ENCODE measurements at places on chromosomes 3 and 15.

DNA sequence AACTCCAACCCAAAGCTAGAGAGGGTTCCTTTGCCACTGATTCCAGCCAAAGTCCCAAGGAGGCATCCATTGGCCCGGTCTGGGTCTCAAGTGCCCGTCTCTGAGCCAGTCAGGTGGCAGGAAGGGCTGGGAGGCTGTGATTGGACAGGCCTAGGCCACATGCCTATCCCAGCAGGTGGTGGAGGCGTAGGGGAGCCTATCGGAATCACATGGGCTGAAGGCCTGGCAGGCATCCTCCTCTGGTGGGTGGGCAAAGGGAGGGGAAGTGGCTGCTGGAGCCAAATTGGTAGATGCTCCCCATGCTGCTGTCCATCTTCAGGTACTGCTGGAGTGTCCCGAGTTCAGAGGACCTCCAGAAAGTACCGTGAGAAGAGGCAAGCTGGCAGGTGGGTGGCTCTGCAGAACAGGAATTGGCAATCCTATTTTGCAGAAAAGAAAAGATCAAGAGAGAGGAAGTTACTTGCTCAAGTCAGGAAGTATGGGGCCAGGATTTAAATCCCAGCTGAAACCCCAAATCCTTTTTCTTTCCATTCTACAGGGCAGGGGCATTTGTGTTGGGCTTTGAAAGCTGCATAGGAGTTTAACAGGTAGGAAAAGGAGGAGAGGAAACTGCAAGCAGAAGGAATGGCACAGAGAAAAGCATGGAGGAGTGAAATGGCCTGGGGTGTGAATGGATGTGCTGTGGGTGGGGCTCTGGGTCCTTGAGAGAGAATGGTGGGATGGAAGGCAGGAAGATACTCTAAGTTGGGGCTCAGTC, 3.7 kb downstream of the CHST13 start:
- H3K27ac ChIP-seq = no peak overlapping the region
- H3K4me1 ChIP-seq = no peaks in the 10 kb centered on the region
- no peak overlapping the region for H3K4me3 ChIP-seq
- H3K27me3 ChIP-seq = no peaks in the 10 kb centered on the region

DNA sequence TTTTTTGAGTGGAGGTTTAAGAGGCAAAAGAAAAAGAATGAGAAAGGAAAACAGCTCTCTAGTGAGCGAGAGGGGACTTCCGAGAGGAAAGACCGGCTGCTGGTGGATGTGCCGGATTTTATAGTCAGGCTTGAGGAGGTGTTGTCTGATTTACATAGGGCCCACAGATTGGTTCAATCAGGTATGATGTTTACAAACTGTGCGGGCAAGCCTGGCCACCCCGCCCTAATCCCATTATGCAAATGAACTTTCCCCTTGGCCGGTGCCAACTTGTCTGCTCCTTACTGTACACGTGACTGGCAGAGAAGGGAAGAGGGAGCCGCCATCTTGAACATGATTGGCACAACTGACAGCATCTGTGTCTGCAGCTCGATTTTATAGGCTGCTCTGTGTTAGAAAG, 44.7 kb downstream of the FAM43A start:
- H3K27ac ChIP-seq = no peak overlapping the region
- H3K36me3 ChIP-seq = no peaks in the 10 kb centered on the region
- no peaks in the 10 kb centered on the region for H3K4me1 ChIP-seq
- H3K4me3 ChIP-seq = no peak overlapping the region

DNA sequence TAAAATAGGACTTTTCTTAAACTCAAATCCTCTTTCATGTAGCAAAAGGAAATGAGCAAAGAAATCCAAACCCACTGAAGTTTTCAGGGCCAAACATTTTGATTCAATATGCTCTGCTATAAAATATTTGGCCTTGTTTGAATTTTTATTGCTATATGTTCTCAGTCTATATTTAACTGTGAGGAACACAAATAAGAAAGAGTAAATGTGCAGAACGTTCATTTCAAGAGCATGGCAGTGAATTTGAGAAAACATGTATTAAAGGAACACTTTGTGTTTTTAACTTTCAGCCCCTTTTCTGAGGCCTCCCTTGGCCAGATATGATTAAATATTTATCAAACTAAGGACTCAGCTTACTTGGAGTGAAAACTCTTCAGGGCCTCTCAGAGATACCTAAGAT, 124.7 kb upstream of the CCNL1 start:
- H3K36me3 ChIP-seq = no peaks in the 10 kb centered on the region
- H3K4me3 ChIP-seq = no peak overlapping the region
- no peaks in the 10 kb centered on the region for H3K4me1 ChIP-seq

DNA sequence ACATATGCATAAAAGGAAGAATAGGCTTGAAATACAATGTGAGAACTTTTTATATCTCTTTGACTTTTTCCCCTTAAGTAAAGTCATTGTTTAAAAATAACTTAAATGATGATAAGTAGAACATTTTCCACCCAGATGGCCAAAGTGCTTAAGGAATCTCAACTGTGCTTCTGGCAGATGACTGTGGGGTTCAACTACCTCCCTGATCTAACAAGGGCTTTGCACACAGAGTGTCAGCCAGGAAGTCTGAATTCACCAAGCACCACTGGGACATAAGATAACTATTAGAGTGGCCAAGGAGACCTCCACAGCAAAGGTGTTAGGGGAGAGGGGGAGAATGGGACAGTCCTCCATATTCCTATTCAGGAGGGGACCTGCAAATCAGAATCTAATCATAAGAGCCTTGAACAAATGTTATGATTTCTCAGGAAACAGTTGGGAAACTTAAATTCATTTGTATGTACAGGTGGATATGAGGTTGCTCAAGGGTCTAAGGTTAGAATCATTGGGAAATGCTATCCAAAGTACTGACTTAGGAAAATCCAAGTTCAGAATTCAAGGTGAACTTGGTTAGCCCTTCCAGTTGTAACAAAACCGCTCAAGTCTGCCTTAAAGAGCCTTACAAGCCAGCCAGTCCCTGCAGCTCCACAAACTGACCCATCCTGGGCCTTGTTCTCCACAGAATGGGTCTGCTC, at the start of gene FETUB:
Gene FETUB, plus strand, starts transcription at position 622 of the 695 bp plus-strand sequence. Its CDS starts 62 bp downstream, at position 684.
- no peaks in the 10 kb centered on the region for H3K27me3 ChIP-seq
- no peak within 1 kb of the TSS for H3K27ac ChIP-seq
- no peaks in the 10 kb centered on the region for H3K4me1 ChIP-seq
- DNase-seq = no peak
- H3K4me3 ChIP-seq = no peak within 1 kb of the TSS

DNA sequence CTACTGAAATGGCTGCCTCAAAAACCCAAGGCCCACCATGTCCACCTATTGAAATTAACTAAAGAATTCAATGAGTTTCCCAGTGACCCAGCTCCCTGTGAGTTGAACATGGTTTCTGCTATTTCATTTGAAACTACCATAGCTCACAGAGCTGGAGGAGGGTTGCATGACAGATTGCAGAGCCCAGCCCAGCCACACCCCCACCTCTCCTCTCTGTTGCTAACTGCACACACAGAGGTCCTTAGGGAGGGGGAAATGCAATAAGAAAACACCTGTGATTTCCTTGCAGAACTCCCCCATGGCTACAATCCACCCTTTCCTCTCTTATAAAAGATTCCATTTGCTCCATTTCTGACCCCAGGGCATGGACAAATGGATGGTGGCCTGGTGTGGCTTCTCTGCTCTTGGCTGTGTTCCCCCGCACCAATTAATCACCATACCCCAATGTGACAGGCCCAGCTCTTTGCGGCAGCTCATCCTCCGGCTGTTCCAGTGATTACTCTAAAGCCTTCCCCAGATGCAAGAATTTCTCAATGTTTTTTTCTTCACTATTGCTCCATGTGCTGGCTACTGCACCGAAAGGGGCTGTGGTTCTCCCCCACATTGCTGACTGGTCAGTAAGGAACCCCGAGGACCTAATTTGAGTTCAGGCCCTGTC, 208.4 kb upstream of the KBTBD8 start:
- no peak overlapping the region for H3K27ac ChIP-seq
- H3K4me1 ChIP-seq = no peaks in the 10 kb centered on the region
- DNase-seq = no peak
- no peaks in the 10 kb centered on the region for H3K27me3 ChIP-seq

DNA sequence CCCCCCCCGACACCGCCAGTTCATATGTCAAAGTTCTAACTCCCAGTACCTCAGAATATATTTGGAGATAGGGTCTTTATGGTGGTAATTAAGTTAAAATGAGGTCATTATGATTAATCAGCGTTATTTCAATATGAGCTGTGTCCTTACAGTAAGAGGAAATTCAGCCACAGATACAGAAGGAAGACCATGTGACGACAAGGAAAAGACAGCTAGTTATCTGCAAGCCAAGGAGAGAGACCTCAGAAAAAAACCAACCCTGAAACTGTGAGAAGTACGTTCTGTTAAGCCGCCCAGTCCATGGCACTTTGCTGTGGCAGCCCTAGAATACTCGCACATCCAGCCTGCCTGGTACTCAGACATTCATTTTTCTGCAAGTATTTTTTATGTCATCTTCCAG, 62.3 kb upstream of the ARL8B start:
- no peaks in the 10 kb centered on the region for H3K27me3 ChIP-seq
- DNase-seq = no peak

DNA sequence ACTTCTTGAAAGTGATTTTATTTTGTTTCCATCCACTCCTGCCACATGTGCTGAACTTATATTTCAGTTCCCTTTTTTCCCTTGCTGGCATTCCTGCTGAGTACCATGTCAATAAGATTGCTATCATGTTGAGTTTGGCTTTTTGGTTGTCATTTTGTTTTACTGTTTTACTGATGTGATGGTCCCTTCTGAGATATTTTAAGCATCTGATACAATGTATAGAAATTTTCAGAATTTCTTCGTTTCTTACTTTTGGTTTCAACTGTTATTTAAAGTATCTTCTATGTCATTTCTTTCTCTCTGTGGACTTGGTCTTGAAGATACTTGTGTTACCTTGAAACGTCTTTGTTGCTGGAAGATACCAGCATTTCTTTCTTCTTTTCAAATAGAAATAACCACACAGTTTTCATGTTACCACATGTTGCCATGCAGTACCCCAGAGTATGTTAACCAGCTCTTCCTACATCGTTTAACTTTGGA, 14.1 kb downstream of the SIDT1 start:
- H3K36me3 ChIP-seq = no peaks in the 10 kb centered on the region
- H3K4me3 ChIP-seq = no peak overlapping the region
- no peak for DNase-seq
- H3K27ac ChIP-seq = no peak overlapping the region

GRCh38 chr3:76495216-76495615, 544.7 kb upstream of the ROBO2 start:
- no peaks in the 10 kb centered on the region for H3K27me3 ChIP-seq
- no peaks in the 10 kb centered on the region for H3K36me3 ChIP-seq
- H3K4me3 ChIP-seq = no peak overlapping the region
- DNase-seq = no peak
- H3K4me1 ChIP-seq = no peaks in the 10 kb centered on the region

DNA sequence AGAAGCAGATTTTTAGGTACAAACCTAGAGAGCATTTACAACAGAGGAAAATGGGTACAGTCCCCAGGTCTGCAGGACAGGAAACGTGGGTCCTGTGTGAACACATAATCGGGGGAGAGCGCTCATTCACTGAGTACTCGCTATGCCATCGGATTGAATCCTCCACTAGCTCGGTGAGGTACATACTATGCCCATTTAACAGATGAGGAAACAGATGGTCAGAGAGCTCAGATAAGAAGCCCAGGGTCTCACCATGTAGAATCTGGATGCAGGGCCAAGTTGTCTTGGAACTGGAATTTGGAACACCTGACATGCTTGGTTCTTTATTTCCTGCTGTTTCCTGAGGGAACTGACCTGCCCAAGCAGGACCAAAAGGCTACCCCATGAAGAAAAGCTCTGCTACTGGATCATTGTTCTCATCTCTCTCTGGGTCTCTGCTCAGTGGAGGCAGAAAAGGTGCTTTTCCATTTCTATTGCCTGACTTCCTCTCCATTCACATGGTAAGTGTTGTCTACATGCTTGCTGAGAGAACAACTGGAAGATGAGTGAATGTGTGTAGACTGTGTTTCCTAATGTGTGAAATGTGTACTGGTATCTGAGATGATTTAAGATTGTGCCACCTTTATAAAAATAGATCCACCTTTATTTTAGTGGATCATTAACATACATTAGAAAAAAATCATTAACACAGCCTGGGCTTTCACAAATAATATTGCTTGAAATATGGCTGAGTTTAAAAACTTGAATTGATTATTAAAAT, 89.1 kb downstream of the TGFBR2 start:
- H3K4me1 ChIP-seq = peaks cover 21% of the 10 kb centered on the region
- H3K4me3 ChIP-seq = no peak overlapping the region
- DNase-seq = no peak
- H3K27me3 ChIP-seq = no peaks in the 10 kb centered on the region
- peaks cover 17% of the 10 kb centered on the region for H3K36me3 ChIP-seq

- H3K27ac ChIP-seq = no peak overlapping the region
- H3K4me1 ChIP-seq = peaks cover 9% of the 10 kb centered on the region
- DNase-seq = no peak
- H3K27me3 ChIP-seq = no peaks in the 10 kb centered on the region
These were observed 6.0 kb downstream of the PRKCI start for GRCh38 chr3:170228093-170228766.

DNA sequence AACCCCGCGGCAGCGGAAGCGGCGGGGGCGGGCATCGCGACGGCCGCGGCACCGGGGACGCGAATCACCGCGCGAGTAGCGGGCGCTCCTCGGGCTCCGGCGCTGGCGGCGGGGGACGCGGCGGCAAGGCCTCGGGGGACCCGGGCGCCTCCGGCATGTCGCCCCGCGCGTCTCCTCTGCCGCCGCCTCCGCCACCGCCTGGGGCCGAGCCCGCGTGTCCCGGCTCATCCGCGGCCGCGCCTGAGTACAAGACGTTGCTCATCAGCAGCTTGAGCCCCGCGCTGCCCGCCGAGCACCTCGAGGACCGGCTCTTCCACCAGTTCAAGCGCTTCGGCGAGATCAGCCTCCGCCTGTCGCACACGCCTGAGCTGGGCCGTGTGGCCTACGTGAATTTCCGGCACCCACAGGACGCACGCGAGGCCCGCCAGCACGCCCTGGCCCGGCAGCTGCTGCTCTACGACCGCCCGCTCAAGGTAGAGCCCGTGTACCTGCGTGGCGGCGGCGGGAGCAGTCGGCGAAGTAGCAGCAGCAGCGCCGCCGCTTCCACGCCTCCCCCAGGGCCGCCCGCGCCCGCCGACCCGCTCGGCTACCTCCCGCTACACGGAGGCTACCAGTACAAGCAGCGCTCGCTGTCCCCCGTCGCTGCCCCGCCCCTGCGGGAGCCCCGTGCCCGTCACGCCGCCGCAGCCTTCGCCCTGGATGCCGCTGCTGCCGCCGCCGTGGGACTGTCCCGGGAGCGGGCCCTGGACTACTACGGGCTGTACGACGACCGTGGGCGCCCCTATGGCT, 675 bp downstream of the RBM15B start:
- H3K27me3 ChIP-seq = no peaks in the 10 kb centered on the region
- H3K27ac ChIP-seq = peak overlapping the region; percentile 96
- peak; percentile 31 for DNase-seq
- peaks cover 31% of the 10 kb centered on the region for H3K4me1 ChIP-seq

GRCh38 chr3:159831466-159831865, 157.2 kb upstream of the IL12A start:
- no peaks in the 10 kb centered on the region for H3K36me3 ChIP-seq
- peaks cover 9% of the 10 kb centered on the region for H3K4me1 ChIP-seq
- H3K27me3 ChIP-seq = peaks cover 17% of the 10 kb centered on the region
- no peak overlapping the region for H3K4me3 ChIP-seq
